ENCODE measurements at places on chromosomes 5 and 9.

GRCh38 chr5:108917596-108917995 lies 169.9 kb downstream of the FER start:
- DNase-seq = no peak

DNA sequence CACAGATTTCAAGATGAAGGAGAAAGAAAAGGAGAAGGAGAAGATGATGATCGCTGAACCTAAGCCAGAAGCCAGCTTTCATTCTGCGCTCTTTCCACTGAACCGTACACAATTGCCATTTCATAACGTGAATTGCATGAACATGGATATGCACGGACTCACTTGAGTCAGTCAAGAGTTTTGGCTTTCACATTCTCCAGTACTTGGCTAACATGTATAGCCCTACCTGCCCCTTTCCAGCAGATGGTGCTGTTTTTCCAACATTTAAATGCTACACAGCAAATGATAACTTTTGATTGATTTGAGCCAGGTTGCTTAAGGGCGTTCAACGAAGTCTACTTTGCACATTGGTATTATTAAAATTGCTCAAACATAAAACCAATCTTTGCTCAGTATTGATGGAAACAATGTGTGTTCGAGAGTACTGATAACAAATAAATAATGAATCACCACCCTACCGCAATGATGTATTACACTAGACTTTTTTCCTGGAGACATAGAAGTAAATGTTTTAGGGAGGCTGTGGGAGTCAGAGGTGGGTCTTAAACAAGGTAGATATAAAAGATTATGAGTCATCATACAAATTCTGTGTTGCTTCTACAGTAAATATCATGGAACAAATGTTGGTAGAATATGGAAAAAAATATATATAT lies 196.4 kb downstream of the TRPM3 start:
- no peak for DNase-seq

DNA sequence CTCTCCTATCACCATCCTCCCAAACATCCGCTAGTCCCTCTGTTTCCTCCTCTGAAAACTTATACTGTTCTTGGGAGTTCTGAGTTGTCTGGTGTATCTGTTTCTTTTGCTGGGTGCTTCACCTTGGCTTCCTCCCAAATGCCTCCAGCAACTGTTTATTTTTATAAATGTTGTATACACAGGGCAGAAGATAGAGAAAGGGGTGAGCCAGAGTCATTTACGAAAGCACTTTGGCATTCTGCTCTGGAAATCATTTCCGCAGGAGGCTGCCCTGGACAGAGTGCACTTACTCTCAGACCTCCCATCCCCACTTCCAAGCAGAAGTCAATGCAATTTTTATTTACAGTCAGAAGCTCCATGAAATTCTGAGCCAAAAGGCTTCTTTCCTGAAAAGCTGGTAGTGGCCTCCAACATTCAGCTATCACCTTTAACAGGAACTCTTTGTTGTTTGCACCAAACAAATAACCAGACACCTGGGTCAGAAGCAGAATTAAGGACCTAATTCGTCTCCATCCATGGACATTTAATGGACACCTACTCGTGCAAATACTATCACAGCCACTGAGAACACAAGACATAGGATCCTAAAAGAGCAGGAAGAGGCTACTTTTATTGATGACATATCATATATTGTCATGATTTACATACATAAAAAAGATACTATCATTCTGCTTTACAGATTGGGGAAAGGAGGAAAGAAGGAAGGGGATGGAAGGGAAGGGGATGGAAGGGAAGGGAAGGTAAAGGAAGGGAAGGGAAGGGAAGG lies 229.5 kb upstream of the PAPPA start:
- DNase-seq = no peak

GRCh38 chr5:73031839-73032238 lies 76.0 kb downstream of the FCHO2 start:
- peak; percentile 20 for DNase-seq

- DNase-seq = peak; percentile 85
Observed at GRCh38 chr5:171494452-171495121, 75.1 kb downstream of the FGF18 start.

- no peak for DNase-seq
Observed at GRCh38 chr9:83379045-83379444, 159.2 kb downstream of the FRMD3 start.

DNA sequence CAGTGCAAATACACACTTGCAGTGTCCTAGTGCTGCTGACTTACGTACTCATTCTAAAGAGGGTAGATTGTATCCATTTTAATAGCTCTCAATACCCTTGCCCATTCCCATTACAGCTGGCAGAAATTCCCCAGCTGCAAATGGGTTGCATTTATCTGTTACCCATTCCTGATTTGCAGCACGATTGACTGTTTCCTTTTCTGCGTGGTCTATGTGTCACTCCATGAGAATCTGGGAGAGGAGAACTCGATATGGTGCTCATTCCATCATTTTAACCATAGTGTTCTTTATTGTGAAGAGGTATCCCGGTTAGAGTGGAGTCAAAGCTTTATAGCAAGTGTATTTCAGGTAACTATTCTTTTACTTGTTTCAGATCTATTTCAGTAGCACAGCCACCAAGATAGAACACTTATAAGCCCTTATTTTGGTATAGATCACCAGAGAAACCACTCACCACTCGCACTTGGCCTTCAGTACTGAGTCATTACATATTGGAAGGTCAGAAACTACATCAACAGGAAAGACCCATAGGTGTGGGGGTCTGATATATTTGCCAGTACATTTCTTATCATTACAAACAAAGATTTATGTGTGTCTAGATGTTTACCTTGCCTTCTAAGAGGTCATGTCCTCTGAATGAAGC lies 139.5 kb downstream of the MUSK start:
- no peak for DNase-seq

DNA sequence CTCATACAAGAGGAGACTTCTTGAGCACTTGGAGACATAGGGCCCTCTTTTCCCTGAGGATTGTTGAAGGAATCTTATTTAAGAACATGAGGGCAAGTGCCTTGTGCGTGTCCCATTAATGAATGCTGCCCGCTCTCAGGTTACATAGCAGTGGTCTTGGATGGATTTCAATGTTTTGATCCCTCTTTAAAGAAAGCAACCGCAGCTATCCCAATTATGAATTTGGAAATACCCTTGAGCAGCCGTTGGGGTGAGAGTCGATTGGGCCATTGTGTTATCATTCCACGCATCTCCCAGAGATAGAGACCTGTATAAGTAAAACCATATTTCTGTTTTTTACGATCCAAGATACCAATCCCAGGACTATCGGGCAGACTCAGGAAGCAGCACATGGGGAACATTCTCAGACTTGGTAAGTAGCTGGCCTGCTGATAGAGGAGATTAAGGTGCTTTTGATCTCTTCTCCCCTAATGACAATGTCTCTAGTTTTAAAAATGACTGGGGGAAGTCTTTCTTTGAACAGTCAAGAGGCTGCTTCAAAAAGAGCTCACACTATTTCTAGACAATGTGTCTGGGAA lies 145.3 kb downstream of the MACROH2A1 start:
- DNase-seq = no peak

DNA sequence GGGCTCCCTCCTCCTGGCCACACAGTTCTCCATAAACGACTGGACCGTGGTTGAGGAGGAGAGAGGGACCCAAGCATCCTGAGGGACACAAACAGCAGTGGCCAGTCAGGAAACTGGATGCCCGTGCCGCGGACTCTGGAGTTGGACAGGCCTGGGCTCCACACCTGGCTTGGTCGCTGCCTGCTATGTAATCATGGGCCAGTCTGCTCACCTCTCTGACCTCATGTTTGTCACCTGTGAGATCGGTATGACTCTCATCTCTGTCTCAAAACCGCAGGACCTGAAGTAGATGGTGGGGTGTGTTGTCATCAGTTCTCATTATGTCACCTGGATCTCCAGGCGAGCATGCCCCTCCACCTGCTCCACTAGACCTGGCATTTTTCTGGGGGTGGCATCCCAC lies 14.5 kb downstream of the CXXC5 start:
- no peak for DNase-seq

GRCh38 chr5:87653242-87653641 lies 240.5 kb upstream of the CCNH start:
- DNase-seq = no peak

DNA sequence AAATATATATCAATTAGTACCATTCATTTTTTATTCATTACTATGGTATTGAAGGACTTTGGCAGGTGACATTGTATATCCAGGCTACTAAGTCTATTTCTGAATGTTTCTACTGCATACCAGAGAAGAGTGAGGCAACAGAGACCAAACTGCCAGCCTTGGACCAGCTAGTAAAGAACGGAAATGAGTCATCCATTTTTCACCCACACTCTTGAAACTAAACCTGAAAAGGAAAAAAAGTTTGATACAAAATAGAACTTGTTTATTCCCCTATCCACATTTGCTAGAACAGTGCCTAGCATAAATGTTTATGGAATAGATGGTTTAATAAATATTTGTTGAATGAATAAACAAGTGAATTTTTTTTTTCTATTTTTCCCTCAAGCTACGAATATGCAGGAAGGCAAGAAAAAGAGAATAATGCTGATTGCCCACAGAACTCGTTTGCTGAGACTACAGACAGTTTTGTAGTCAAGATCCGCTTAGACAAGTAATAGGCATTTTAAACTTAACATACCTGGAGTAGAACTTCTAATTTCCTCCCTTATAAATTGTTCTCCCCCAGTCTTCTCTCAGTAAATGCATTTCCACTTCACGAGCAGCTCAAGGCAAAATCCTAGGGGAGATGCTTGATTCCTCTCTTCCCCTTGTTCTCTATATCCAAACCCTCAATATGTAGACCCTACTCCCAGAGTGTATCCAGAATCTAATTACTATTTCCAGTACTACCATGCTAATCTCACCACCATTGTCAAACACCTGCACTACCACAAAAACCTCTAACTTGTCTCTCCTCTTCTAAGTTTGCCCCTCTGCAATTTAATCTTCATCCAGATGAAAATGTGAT lies 146.2 kb upstream of the RASA1 start:
- no peak for DNase-seq

DNA sequence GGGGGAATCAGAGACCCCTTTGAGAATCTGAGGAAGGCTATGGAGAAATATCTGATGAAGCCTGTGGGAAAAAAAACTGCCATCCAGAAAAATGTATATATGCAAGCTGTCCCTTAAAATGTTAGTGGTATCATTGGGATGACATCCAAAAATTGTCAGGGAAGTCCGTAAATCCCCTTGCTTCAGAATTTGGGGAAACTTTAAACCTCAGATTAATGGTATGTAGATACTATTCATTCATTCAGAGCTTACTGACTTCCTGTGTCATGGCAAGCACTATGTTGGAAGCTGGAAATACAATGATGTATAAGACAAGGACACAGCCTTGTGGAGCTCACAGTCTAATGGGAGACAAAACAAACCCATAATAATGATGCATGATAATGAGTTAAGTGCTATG lies 10.9 kb upstream of the MOB3B start:
- no peak for DNase-seq

GRCh38 chr5:149852641-149853330 lies 91.8 kb downstream of the PDE6A start:
- DNase-seq = peak; percentile 82

DNA sequence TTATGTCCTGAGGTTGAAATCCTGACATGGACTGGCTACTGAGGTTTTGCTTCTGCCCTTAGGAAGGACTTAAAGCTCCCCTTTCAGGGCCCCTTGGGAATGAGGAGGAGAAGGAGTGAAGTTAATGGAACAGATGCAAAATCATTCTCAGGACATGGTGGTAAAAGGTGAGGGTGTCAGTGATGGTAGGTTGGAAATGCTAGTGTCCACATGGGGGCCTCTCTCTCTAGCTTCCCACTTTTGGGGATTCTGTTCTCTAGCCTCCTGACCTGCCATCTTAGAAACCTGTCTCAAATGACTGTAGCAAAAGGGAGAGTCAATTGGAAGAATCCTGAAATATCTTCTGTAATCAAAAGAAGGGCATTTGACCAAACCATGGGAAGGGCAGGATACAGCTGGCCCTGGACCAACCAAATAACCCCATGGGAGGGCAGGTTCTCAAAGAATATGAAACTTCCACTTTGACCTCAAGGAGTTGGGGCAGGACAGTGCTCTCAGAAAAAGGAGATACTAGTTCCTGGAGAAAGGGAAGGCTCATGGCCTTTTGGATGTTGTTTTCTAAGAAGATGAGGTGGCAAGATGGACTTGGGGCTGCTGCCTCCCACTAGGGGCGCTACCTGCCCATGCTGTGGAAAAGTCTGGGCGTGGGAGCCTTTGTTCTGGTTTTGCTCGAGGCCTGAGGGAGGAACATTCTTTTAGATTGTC lies 21.2 kb upstream of the MLANA start:
- DNase-seq = no peak

GRCh38 chr9:111961575-111961974 lies 65.0 kb downstream of the UGCG start:
- no peak for DNase-seq

DNA sequence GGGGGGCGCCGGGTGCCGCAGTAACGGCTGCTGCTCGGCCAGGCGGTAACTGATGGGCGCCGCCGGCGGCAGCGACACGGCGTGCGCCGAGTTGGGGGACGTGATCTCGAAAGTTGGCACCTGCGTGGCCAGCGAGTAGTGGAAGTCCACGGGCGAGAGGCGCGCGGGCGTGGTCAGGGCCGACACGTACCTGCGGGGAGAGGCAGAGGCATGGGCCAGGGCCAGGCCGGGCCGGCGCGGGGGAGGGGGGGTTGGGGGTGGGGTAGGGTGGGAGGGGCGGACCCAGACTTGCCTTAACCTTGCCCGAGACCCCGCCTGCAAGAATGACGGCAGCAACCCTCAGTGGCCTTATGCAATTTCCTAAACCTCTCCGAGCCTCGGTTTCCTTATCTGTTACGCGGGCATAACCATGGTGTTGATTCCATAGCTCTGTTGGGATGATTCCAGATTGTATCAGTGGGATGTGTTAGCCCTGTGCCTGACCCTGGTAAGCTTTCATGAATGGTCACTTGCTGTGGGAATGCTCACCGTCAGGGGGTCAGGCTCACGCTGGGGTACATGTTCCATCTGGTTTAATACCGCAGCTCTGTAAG lies 53.0 kb downstream of the PSD2 start:
- peak; percentile 21 for DNase-seq

- DNase-seq = no peak
Observed at GRCh38 chr5:58043032-58043945, 416.6 kb downstream of the PLK2 start.

- peak; percentile 83 for DNase-seq
Observed at GRCh38 chr5:78648359-78649210, at the start of gene LHFPL2. Gene LHFPL2 (minus strand): TSS chr5:78648772. CDS start chr5:78510213, 138,559 bp downstream.

DNA sequence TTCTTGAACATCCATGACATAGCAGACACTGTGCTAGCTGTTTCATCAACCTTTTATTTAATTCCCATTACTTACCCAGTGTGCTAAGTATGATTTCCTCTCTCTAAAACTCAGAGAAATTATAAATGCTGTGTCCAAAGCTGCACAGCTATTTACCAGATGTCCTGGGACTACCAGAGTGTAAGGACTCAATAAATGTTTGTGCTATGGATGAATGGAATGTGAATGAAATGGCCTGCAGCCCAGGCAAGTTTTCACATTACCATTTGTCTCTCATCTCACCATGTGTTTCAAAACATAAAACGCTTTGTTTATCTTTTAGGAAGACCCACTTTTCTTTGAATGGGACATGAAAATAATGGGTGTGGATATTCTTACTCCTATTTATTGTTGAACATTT lies 96.2 kb downstream of the ARHGEF28 start:
- no peak for DNase-seq

Measured in uterus (tissue), 4 donors.